ENCODE measurements at places on chromosomes 13 and 19.
A peak's percentile ranks its signal among the peaks of the same experiment; 100 is the strongest.

GRCh38 chr19:1417145-1417544, 9.8 kb downstream of the DAZAP1 start:
- no peak for DNase-seq

- no peak for DNase-seq
Measured at GRCh38 chr13:109331898-109332297, 454.5 kb downstream of the IRS2 start.

DNA sequence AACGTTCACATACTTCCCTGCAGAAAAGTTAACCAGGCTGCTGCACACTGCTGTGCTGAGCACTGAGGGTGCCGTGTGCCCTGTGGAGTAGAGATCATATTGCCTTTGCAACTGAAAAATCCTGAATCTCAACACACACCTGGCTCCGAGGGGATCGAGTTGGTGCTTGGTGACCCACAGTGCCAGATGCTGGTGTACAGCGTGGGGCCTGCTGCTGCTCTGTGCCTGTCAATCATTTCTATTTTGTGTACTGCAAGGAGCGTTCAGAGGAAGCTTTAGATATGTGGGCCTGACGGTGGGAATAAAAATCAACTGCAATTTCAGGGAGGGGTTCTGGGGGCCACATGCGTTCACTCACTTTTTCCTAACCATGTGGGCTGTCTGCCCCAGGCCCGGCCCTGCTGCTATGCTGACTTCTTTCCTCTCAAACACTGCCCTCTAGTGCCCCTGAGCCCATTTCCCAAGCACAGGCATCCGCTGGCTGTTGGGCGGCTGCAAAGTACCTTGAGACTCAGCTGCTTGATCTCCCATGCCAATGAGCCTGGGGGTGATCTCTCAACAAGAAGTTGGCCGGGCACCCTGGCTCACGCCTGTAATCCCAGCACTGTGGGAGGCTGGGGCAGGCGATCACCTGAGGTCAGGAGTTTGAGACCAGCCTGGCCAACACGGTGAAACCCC, 9.7 kb upstream of the LENG8 start:
- DNase-seq, result no peak

- DNase-seq, result peak; percentile 86
Measured at GRCh38 chr19:57830071-57830602, at the start of gene ZNF587B. Gene ZNF587B (plus strand): TSS chr19:57830299. CDS start chr19:57830529, 230 bp downstream.

DNA sequence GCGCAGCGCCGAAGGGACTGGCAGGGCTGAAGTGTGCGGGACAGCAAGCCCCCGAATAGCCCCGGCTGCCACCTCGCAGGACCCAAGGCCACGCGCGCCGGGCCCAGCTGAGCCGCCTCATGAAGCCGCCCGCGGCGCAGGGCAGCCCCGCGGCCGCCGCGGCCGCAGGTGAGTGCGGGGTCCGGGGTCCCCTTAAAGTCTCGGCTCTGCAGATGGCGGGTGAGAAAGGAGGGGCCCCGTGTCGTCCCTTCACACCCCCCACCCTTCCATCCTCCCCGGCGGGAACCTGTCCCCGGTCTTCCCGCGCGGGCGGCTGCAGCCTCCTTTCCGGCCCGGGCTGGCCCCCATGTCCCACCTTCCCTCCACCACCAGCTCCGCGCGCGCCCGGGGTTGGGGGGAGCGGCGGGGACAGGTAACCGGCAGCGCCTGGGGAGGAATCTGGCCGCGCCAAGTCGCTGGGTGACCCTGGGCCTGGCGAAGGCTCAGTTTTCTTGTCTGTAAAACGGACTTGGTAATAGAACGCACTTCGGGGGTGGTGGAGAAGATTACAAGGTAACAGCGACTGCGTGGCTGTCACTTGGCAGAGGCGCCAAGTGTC, 338 bp downstream of the RGCC start:
- no peak for DNase-seq

GRCh38 chr13:40772765-40773473, 1.9 kb upstream of the MRPS31 start:
- no peak for DNase-seq

- no peak for DNase-seq
Measured at GRCh38 chr13:53683608-53684007, 655.0 kb downstream of the OLFM4 start.

All from type B pancreatic cell (in vitro differentiated cells).